ENCODE measurements at places on chromosomes 4 and X. TPM values are rescaled to one million over a fixed set of nuclear protein-coding genes. Genes with fewer than 3 reads are reported as not detected.

Gene TLR2
- total RNA-seq = 9.2 TPM

Gene TMSB15B
- total RNA-seq = 7.2 TPM

Gene MAGEC2
- total RNA-seq = not detected

GRCh38 chr4:83276299-83277040 lies 8.1 kb downstream of the COQ2 start:
- peaks cover 19% of the 10 kb centered on the region for H3K4me1 ChIP-seq
- H3K27me3 ChIP-seq = no peaks in the 10 kb centered on the region
- H3K4me3 ChIP-seq = peak overlapping the region; percentile 45
- DNase-seq = no peak

DNA sequence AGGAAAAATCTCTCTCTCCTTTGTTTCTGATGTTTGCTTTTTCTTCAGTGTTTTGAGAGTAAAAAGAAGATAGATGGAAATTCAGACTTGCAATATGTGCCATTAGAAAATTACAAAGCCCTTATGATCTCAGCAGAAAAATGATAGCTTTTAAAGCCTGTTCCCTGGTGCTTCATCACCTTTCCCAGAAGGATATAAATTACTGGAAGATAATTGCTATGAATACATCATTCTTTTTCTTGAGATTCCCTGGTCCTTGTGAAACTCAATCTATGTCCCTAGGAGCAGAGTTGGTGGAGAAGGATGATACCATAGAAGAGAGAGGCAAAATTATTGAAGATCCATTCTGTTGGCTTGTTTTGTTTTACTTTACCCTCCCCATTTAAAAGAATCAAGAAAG lies 86.5 kb downstream of the GLRA3 start:
- H3K36me3 ChIP-seq = no peaks in the 10 kb centered on the region
- no peak for DNase-seq
- H3K27ac ChIP-seq = no peak overlapping the region
- no peak overlapping the region for H3K4me3 ChIP-seq

Gene NEUROG2
- not detected for total RNA-seq

Gene BLOC1S4
- total RNA-seq = 19.2 TPM

Gene MAGEA12
- total RNA-seq = not detected

DNA sequence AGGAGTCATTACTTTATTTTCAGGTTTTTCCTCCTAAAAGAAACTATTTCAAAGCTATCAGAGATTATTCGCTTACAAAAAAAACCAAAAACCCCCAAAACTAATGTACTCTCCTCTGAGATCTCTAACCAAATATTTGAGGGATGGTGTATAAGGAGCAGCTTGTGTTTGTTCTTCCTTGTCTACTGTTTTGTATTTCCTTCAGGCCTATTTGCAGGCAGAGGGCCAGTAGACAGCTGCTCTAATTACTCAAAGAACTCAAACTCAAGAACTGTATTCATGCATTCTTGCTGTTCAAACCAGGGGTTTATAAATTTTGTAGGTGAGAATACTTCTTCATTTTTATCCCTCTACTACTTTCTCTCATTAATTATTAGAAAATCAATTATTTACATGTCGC lies 51.3 kb downstream of the SH3RF1 start:
- DNase-seq = no peak
- H3K27me3 ChIP-seq = peaks cover 17% of the 10 kb centered on the region
- no peaks in the 10 kb centered on the region for H3K36me3 ChIP-seq
- H3K4me3 ChIP-seq = no peak overlapping the region

DNA sequence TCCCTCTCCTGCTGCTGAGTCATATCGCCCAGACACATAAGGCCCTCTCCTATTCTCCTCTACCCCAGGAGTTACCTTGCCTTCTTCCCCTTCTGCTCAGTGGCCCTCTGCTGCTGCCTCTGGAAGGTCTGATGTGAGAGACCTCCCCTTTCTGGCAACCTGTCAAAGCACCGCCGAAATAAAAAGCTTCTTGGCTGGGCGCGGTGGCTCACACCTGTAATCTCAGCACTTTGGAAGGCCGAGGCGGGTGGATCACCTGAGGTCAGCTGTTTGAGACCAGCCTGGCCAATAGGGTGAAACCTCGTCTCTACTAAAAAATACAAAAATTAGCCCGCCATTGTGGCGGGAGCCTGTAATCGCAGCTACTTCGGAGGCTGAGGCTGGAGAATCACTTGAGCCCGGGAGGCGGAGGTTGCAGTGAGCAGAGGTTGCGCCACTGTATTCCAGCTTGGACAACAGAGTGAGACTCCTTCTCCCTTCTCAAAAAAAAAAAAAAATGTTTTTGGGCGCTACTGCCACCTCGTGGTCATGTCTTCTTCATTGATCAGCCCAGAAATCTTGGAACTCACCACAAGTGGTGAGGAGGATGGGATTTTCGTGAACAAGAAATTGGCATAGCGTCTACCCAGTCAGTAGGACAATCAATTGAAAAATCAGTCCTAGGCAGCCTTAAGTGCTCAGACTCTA lies 8.6 kb upstream of the ZXDA start:
- no peaks in the 10 kb centered on the region for H3K27me3 ChIP-seq
- no peak overlapping the region for H3K27ac ChIP-seq
- no peak overlapping the region for H3K4me3 ChIP-seq
- DNase-seq = no peak

Gene MORC4
- total RNA-seq = 7.6 TPM

Gene PRRG1
- total RNA-seq = not detected

DNA sequence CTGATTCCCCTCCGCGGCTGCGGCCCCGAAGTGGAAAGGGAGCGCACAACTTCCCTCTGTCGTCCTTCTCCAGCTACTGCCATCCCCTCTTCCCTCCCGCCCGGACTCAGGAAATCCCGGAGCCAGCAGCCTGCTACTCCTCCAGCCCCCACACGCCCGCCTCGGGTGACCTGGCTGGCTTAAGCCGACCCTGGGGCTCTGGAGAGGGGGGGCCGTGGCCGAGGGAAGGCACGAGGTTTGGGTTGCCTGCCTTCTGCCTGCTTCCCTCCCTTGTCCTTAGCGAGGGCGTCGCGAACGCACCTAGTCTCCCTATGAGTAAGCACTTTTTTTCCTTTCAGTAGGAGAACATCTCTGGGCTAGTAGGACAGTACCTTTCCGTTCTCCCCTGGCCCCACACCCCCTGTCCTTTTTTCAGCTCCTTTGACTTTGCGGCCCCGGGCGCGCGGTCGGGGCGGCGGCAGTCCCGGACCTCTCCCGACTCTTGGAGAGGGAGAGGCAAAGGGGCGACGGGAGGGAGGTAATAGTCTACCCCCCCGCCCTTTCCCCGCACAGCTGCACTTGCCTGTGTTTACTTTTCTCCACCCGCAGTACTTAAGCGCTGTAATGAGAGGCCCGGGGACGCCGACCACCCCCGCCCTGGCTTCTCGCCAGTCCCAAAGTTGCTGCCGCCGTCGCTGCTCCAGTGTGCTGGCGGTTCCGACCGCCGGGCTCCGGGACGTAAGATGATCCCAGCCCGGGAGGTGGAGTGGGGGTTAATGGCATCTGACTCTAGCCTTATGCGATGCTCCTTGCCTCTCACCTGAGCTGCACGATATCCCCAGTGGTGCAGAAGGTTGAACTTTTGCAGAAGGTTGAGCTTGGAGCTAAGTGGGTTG lies 868 bp downstream of the PLS3 start:
- peaks cover 2% of the 10 kb centered on the region for H3K4me1 ChIP-seq
- H3K36me3 ChIP-seq = no peaks in the 10 kb centered on the region
- H3K4me3 ChIP-seq = no peak overlapping the region
- H3K27ac ChIP-seq = no peak overlapping the region

DNA sequence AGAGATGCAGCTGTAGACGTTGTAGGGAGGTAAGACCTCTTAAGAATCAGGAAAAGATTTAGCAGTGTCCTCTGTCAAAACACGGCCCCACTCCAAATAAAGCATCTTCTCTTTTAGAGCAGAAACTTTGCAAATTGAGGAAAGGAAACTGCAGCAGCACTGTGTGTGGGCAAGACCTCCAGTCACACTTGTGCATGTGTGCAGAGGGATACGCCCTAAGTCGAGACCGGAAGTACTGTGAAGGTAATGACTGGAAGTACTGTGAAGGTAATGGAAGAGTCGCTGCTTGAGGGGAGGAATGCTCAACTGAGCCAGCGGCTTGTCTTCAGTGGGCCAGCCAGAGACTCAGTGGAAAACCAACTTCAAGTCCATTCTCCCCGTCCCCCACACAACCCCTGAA lies 46.5 kb downstream of the EGF start:
- peaks cover 35% of the 10 kb centered on the region for H3K27me3 ChIP-seq
- no peaks in the 10 kb centered on the region for H3K36me3 ChIP-seq
- no peak overlapping the region for H3K4me3 ChIP-seq

Gene ZNF280C
- total RNA-seq = 5.4 TPM

DNA sequence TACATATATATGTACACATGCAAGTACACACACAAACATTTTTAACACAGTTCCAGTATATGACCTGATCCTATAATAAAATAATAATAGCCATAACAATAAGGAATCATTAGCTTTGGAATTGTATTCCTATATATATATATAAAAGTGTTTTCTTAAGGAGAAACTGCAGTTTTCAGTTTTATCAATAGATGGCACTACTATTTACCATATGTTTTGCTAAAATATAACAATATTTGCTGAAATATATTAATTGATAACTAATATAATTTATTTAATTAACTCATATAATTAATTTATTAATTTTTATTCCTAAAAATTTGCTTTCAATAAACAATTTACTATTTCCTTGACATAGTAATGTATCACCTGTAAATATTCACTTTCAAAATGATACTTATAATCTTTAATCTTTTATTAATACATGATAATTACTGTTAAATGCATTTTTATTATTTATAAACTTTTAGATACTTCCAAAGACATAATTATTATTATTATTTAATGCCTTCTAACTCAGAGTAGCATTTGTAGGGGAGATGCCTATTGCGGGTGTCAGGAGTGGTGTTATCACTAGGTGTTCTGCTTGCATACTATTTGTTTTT lies 599.5 kb downstream of the FSTL5 start:
- no peaks in the 10 kb centered on the region for H3K27me3 ChIP-seq
- H3K36me3 ChIP-seq = no peaks in the 10 kb centered on the region
- H3K4me1 ChIP-seq = no peaks in the 10 kb centered on the region
- no peak overlapping the region for H3K4me3 ChIP-seq
- no peak overlapping the region for H3K27ac ChIP-seq
- no peak for DNase-seq

DNA sequence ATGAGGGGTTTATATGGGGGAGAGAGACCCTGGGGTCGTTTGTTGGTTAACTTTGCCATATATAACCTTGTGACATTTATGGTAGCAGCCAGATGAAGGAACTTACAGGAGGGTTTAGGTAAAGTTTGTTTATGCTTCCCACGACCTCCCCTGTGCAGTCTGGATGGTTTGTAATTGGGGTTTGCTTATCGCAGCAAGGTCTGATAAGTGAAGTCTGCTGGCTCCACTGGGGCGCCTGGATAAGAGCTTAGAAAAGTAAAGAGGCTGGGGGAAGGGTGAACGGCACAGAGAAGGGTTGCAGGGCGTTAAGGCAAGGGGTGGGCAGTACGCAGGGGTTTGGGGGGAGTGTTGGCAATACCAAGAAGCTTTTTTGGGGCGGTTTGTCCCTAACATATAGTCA lies 98.7 kb downstream of the KDM6A start:
- no peak overlapping the region for H3K4me3 ChIP-seq
- no peak for DNase-seq

GRCh38 chr4:18439311-18439710 lies 417.8 kb upstream of the LCORL start:
- no peak overlapping the region for H3K4me3 ChIP-seq
- H3K27ac ChIP-seq = no peak overlapping the region
- H3K36me3 ChIP-seq = no peaks in the 10 kb centered on the region

DNA sequence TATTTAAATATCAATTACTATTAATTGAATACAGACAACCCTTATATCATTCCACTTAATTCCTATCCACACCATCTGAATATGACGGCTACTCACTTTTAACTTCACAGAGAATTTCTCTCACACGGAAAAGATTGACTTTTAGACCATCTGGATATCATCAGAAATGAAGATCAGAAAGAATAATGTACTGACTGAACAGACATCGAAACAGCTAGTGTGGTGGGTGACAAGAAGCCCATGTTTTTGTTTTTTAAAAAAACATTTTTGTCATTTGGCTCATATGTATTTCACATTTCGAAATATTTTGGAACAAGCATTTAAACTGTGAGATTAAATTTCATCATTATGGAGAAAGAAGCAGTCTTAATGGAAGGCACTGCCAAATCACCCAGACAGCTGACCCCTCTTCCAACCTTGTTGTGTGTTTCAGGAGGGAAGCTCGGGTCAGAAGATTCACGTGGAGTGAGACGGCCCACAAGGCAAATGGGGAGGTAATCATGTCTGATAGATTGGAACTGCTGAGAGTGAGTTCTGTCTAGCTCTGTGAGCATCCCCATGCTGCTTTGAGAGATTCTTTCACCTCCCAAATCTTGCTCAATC lies 204.2 kb upstream of the RASGEF1B start:
- peaks cover 15% of the 10 kb centered on the region for H3K27me3 ChIP-seq
- H3K4me3 ChIP-seq = no peak overlapping the region
- no peaks in the 10 kb centered on the region for H3K4me1 ChIP-seq
- H3K36me3 ChIP-seq = no peaks in the 10 kb centered on the region
- H3K27ac ChIP-seq = no peak overlapping the region
- DNase-seq = no peak

Gene DMP1
- total RNA-seq = not detected

- no peaks in the 10 kb centered on the region for H3K36me3 ChIP-seq
- peak overlapping the region; percentile 35 for H3K27ac ChIP-seq
- H3K27me3 ChIP-seq = no peaks in the 10 kb centered on the region
- peak overlapping the region; percentile 31 for H3K4me3 ChIP-seq
- no peak for DNase-seq
- H3K4me1 ChIP-seq = peaks cover 24% of the 10 kb centered on the region
Observed at GRCh38 chr4:152063621-152064240, 302.9 kb upstream of the GATB start.

GRCh38 chrX:45745479-45745878 lies 544.8 kb upstream of the DIPK2B start:
- peaks cover 2% of the 10 kb centered on the region for H3K36me3 ChIP-seq
- no peaks in the 10 kb centered on the region for H3K27me3 ChIP-seq
- no peak overlapping the region for H3K27ac ChIP-seq
- H3K4me3 ChIP-seq = no peak overlapping the region
- peaks cover 12% of the 10 kb centered on the region for H3K4me1 ChIP-seq
- no peak for DNase-seq

GRCh38 chrX:100994352-100995281 lies 25.1 kb downstream of the ARL13A start:
- H3K27me3 ChIP-seq = no peaks in the 10 kb centered on the region
- no peak overlapping the region for H3K27ac ChIP-seq
- H3K4me1 ChIP-seq = no peaks in the 10 kb centered on the region
- no peak overlapping the region for H3K4me3 ChIP-seq

Gene BBS12
- 1.4 TPM for total RNA-seq

DNA sequence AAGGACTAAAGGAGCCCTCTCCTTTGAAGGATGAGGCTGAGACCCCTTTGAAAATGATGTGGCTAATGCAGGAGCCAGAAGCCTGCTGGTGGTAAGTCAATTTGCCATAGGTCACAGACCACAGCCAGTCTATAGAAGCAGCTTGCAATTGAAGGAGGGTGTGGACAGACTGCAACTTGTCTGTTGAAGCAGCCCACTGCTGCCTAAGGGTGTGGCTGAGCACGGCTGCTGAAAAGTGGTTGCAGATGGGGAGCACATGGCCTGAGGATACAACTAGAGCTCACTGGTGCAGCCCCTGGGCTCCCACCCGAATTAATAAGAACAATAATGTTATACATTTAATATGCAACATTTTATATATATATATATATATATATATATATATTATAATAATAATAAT lies 11.4 kb upstream of the EXOC1L start:
- H3K4me3 ChIP-seq = no peak overlapping the region
- no peaks in the 10 kb centered on the region for H3K36me3 ChIP-seq
- no peak overlapping the region for H3K27ac ChIP-seq
- peaks cover 6% of the 10 kb centered on the region for H3K4me1 ChIP-seq

Gene FRG2
- not detected for total RNA-seq

GRCh38 chrX:16843208-16843909 lies 26.8 kb downstream of the RBBP7 start:
- H3K4me1 ChIP-seq = peaks cover 2% of the 10 kb centered on the region
- H3K27me3 ChIP-seq = no peaks in the 10 kb centered on the region
- no peaks in the 10 kb centered on the region for H3K36me3 ChIP-seq
- DNase-seq = no peak
- no peak overlapping the region for H3K4me3 ChIP-seq

All from T-helper 17 cell (primary cell).